ENCODE measurements at places on chromosomes 13 and 19.

GRCh38 chr13:50085063-50085462 is 69.8 kb downstream of the KCNRG start:
- no peak for ATAC-seq

- no peak for ATAC-seq
Observed at GRCh38 chr13:99299256-99299919, 7.8 kb downstream of the GPR183 start.

DNA sequence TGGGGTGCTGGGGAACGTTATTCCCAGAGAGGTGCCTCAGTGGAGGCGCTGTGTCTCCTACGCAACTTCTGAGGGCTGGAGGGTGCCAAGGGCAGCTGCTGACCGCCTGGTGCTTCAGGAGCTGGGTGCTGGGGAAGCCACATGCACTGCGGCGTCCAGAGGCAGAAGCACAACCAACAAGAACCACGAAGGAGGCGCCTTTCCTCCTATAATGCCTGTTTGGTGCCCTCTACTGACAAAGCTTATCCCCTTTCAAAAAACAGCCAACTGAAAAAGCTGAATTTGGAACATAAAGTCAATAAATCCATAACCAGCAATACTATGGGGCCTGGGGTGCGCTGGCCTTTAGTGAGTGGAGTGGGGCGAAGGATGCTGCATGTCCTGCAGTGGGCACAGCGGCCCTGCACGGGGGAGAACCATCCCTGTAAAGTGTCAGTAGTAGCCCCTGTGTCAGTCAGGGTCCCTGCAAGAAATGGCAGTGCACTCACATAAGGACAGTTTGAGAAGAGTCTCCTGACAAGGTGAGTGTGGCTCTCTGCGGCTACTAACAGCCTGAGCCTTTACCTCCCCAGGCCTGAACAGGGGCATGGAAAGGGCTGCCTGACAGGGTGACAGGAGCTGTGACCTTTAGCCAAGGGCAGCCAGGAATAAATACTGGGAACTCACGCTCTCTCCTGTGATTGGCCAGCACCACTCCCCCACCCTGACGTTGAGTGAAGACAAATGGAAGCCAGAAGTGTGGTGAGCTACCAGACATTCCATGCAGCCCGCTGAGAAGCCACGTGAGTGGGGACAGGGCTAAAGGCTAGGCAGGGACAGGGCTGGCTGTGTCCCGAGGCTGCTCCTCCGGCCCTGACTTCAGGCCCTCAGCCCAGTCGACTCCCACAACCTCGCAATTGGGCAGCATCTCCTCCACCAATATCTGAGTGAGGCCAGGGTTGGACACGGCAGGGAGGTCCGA is 4.5 kb upstream of the B3GNT8 start:
- ATAC-seq, result no peak

- ATAC-seq, result no peak
Observed at GRCh38 chr19:40089462-40089861, 1.3 kb downstream of the ZNF780A start.

DNA sequence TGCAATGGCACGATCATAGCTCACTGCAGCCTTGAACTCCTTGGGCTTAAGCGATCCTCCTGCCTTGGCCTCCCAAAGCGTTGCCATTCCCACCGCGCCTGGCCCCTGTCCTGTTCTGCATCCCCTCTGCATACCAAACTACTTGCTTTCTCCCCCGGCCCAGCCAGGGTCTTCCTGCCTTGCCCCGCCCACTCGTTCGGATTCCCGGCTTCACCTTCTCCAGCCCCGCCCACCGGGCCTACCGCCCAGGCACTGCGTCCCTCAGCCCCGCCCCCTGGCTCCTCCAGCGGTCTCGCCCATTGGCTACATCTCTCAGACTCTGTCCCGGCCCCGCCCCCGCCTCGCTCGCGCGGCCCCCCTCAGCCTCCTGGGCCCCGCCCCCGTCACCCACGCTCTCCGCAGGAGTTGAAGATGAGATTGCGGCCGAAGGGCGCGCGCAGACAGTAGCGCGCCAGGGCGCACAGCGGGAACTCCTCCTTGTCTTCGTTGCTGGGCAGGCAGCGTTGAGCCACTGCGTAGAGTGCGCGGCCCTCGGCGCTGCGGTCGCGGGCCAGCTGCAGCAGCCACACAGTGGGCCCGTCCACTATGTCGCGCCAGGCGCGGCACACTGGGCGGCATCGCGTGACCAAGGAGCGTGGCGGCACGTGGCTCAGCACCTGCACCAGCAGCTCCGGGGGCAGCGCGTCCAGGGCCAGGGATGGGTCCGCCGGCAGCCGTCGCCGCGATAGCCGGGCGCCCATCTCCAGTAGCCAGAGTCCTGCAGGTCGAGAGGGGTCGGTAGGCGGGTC is 19.0 kb downstream of the MRPS12 start:
- peak; percentile 92 for ATAC-seq

GRCh38 chr13:40547591-40548315 is 118.7 kb downstream of the FOXO1 start:
- ATAC-seq, result no peak

DNA sequence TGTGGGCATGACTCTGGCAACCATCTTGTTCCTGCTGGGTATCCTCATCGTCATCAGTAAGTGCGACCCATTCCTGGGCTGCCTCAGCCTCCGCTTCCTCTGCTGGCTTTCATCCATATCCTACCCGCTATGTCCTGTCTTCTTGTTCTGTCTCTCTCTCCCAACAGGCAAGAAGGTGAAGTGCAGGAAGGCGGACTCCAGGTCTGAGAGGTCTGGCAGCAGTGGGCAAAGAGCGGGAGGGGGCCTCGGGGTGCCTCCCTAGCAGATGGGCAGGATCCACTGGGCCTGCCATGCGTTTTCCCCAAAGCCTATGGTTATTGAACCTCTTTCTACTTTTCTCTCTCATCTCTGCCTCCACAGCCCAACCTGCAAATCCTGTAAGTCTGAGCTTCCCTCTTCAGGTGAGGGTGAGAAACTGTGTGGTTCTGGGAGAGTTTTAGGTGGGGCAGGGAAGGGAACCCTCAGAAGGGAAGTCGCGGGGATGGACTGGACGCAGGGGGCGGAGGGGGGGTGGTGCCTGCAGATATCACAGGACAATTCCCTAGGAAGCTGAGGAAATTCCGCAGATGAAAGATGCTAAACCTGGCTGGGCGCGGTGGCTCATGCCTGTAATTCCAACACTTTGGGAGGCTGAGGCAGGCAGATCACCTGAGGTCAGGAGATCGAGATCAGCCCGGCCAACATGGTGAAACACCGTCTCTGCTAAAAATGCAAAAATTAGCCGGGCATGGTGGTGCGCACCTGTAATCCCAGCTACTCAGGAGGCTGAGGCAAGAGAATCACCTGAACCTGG is 3.1 kb upstream of the FXYD5 start:
- no peak for ATAC-seq

- no peak for ATAC-seq
Observed at GRCh38 chr19:29413435-29413834, 112.4 kb upstream of the VSTM2B start.

DNA sequence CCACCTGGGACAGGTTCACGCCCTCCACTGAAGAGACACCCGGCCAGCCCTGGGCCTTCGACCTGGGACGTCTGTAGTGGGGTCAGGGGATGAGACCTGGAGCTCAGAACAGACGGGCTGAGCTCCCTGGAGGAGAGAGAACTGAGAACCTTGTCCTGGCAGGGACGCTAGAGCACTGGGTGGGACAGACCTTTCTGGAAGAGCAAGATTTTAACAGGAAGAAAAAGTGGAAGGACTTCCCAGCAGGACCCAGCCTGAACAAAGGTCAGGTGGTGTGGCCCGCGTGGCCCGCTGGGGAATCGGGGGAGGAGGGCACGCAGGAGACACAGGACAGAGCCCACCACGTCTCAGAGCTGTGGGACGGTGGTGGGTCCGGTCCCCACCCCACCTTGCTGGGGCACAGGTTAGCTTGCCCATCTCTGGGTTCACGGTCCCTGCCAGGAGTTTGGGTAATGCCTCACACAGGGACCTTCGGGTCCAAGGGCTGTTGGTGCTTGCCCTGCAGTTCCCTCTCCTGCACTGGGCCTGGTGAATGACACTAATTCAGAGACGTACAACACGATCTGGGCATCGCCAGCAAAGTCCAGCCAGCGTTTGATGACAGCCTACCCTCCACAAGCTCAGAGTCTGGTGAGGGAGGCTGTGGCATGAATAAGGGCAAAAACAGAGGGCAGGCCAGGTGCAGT is 1.2 kb upstream of the EFNA2 start:
- ATAC-seq, result no peak

DNA sequence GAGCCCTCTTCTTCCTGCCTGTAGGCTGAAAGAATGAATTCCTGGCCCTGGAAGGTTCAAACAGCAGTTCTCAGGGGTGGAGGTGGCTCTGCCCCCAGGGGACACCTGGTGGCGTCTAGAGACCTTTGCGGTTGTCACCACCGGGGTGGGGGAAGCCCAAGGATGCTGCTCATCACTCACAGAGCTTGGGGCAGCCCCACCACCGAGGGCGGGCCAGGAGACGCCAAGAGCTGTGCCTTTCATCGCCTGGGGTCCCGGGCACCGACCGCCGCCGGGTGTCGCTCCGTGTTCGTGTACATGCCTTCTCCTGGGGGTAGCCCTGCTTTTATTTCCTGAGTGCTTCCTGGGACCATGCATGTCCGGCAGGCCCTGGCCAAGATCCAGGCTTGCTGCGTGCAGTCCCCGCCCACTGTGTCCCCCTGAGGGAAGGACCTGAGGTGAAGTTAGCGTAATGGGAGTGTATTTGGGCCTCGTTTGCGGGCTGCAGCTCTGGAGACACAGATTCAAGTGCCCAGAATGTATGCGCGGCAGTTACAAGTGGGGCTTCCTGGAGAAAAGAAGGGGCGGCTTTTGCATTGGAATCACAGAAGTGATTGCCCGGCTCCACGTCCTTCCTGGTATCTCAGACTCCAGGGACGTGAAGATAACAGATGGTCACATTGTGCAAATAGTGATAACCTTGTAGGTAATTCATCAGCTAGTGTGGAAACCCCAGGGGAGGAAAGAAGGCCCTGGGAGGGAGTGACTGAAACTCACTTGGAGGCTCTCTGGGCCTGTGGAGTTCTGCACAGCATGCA is 7.8 kb downstream of the DOT1L start:
- ATAC-seq, result peak; percentile 26

GRCh38 chr13:57552437-57552836 is 79.1 kb upstream of the PCDH17 start:
- ATAC-seq, result peak; percentile 74

DNA sequence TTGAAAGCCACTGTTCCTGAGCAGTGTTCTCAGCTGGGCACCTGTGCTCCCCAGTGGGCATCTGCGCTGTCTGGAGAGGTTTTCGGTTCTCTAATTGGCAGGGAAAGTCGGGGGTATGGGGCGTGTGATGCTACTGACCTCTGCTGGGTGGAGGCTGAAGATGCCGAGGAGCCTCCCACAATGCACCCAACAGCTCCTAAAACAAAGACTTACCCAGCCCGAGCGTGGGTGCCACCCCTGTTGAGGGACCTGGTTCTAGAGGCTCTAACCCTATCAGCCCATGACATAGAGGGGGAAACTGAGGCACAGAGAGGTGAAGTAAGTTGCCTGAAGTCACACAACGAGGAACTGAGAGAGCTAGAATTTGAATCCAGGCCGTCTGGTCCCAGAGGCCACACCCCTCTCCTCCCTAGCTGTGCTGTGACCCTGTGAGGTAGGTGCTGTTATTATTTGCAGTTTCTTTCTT is 2.3 kb downstream of the SPACA4 start:
- no peak for ATAC-seq

GRCh38 chr13:73138276-73138637 is 79.5 kb downstream of the KLF5 start:
- ATAC-seq, result no peak

GRCh38 chr19:12092956-12093355 is 28.4 kb downstream of the ZNF844 start:
- no peak for ATAC-seq

DNA sequence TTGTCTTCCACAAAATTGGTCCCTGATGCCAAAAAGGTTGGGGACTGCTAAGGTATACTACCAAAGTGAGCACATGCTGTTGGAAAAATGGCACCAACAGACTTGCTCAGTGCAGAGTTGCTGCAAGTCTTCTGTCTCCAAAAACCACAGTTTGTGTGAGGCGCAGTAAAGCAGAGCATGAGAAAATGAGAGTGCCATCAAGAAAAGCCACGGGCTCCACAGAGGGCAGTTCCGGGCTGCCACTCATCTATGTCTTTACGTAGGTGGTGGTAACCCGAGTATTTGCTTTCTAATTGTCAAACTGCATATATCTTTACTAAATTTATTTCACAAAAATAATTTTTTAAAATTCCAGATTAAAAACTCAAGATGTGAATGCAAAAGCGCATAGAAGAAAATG is 123.8 kb downstream of the RNF17 start:
- ATAC-seq, result no peak

- no peak for ATAC-seq
Observed at GRCh38 chr13:111906816-111907215, 160.1 kb upstream of the SOX1 start.

DNA sequence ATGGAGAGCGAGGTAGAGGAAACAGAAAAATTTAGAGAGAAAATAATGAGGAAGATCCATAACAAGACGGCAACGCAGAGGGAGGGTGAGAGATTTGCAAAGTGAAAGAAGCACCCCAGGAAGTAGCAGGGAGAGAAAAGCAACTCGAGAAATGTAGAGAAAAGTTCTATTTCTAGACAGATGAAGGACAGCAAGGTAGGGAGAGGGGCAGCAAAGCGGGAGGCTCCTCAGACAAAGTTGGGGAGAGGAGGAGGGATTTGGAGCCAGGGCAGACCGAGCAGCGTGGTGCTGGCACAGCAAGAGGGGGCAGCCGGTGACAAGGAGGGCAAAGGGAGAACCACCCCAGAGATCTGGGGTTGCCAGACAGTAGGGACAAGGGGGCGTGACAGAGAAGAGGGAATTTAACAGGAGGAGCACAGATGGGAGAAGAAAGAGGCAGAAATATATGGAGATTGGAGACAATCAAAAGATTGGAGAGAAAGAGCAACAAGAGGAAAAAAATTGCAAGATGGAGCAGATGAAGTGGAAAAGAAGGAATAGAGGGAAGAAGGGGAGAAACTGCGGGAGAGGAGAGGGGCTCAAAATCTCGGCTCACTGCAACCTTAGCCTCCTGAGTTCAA is 989 bp downstream of the ZNF766 start:
- peak; percentile 5 for ATAC-seq

GRCh38 chr13:95624020-95624419 is 20.5 kb downstream of the DZIP1 start:
- no peak for ATAC-seq

DNA sequence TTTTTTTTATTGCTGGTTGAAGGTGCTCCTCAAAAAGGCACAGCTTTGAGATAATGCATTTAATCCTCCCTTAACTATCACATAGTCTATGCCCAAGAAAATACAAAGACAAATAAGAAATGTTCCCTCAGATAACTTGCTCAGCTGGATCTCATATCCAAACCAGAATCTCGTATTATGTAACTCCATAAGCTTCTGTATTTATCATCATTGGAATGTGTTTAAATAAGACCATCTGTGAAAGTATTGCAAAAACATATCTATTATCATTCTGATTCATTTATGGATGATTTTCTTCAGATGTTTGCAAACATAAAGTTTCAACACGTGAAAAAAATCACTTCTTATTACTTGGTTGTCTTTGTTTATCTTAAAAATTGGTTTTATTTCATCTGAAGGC is 190.9 kb downstream of the IRS2 start:
- ATAC-seq, result no peak

DNA sequence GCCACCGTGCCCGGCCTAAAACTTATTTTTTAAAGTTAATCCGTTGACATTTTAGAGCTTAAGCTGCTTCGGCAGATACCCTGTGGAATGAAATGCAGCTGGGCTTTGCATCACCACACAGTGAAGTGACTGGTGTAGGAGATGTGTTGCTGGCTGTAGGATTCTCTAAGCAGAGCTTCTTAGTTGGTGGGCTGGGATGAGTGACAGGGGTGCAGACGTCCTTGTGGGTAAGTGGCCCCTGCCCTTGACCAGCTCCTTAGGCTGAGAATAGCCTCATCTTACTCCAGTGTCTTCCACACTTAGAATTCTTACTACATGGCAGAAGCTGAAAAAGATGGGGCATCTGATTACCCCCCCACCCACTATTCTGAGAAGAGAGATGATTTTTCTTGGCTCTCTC is 11.6 kb downstream of the GATAD2A start:
- no peak for ATAC-seq

All from motor neuron (in vitro differentiated cells).